ENCODE measurements at places on chromosomes 5 and 9.

DNA sequence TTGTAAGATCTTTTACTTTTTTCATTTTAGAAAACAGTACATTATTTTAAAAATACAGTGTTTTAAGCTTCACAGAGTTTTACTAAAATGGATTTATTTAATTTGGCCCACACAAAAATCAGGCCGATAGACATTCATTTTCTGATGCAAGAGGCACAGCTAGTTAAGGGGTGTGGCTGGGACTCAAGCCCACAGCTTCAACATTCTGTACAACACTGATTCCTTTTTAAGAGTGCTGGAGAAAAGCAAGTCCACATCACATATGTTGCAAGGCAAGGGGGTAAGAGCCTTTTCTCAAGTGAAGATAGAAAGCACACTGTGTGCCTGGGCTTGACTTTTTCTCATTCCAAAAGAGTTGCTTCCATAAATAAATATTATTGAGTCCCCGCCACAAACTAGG, 195.9 kb downstream of the RFK start:
- no peak for DNase-seq

DNA sequence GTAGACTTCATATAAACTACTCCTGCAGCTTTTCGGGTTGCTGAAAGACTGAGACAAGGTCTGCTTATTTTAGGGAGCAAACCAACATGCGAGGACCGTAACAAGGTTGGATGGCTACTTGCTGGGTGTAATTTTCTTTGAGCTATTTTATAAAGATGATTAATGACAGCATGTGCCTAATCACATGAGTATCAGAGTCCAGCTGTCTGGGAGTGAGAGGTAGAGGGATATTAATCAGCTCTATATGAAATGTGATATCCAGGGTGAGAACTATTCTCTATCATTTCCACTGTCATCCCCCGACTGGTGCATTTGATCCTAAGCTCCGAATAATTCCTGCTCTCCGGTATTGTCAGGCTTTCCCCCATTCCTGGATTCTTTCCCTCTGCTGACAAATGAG, 193.8 kb upstream of the HMHB1 start:
- no peak for DNase-seq

- DNase-seq, result no peak
These were observed 624.4 kb downstream of the PSAT1 start for GRCh38 chr9:78921341-78921740.

DNA sequence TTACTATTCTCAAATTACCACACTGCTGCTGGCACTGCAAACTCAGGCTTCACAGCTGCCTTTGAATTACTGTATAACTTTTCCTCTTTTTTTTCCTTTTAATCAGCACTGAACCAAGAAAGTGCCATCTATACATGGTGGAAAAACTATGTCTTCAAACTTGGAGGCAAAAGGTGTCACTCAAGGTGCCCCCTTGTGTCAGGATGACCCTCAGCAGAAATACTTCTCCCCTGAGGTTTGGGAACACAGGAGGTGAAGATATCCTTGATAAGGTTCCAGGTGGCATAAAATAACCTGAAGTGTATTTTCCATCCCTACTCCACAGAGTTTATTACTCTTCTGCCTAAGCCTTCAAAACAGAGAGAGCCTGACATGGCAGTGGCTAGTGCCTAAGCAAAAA, 14.5 kb downstream of the FRMD3 start:
- DNase-seq, result no peak

DNA sequence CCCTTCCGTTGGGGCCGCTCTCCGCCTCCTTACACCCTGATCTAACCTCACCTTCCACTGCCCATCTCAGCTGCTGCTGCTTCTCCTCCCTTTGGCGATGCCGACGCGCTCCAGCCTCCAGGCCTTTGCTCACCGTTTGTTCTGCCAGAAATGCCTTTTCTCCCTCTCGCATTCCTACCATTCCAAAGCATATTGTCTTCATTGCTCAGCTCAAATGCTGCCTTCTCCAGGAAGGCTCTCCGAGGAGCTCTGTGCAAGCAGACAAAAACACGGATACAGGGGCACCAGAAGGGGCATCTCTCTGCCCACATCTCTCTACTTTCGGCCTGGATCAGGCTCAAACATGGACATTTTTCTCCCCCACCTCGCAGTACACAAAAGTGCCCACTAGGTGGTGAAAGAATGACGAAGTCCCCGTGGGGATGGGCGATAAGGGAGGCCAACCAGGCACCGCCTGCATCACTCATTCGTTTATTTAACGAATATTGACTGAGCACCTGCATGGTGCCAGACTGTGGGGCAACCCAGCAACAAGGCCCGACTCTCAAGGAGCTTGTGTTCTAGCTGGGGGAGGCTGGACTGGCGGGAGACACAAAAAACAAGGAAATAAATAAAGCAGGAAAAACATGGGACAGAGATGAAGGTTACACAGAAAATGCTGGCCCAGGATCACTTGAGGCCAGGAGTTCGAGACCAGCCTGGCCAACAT, 7.3 kb upstream of the GRHPR start:
- DNase-seq, result peak; percentile 76

GRCh38 chr9:123929177-123929869, 603 bp downstream of the DENND1A start:
- peak; percentile 17 for DNase-seq

DNA sequence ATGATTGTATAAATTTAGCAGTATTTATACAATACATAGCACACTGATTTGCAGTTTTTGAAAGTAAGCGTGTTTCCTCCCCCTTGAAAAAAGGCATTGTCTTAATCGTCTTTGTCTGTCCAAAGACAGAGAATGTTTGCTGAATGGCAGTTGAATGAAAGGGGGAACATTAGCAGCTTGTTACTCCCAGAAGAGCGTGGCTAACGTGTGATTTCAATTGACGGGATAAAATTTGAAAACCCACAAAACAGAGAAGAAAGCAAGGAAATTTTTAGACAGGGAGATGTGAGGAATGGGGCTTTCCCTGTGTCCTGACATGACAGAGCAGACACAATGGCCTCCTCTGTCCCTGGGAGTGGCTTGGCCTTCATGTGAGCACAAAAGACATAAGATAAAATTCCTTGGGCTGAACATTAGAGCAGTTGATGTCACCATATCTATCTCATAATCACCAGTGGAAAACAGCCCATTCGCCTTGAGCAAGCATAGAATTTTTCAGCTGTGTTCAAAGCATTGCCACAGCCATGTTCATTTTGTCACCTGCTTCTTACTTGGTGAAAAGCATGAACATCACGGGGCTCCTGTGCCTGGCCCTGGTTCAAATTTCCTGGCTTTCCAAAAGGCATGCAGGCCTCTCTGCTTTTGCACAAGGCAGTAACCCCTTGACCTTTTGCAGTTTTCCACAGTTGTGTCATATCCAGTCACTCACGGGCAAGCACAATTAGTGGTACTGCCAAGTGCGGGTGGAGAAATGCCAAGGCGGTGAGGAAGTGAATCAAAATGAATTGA, 126.9 kb downstream of the TLE1 start:
- no peak for DNase-seq

GRCh38 chr5:68264024-68264956, 48.7 kb downstream of the PIK3R1 start:
- DNase-seq, result no peak

- no peak for DNase-seq
These were observed 190.1 kb downstream of the TMEM38B start for GRCh38 chr9:105884416-105884815.

- DNase-seq, result no peak
These were observed 14.4 kb downstream of the CKMT2 start for GRCh38 chr5:81247441-81247972.

- DNase-seq, result peak; percentile 22
These were observed 21.3 kb upstream of the NDST1 start for GRCh38 chr5:150486402-150487198.

- no peak for DNase-seq
These were observed 26.9 kb downstream of the COL15A1 start for GRCh38 chr9:98970532-98971041.

GRCh38 chr9:76980566-76980965, 38.9 kb upstream of the FOXB2 start:
- DNase-seq, result no peak

GRCh38 chr5:141734501-141735229, 52.6 kb upstream of the ARAP3 start:
- DNase-seq, result no peak

- no peak for DNase-seq
These were observed 480.1 kb upstream of the MPDZ start for GRCh38 chr9:13759551-13759950.

GRCh38 chr5:71769287-71769686, 50.2 kb downstream of the CARTPT start:
- no peak for DNase-seq

DNA sequence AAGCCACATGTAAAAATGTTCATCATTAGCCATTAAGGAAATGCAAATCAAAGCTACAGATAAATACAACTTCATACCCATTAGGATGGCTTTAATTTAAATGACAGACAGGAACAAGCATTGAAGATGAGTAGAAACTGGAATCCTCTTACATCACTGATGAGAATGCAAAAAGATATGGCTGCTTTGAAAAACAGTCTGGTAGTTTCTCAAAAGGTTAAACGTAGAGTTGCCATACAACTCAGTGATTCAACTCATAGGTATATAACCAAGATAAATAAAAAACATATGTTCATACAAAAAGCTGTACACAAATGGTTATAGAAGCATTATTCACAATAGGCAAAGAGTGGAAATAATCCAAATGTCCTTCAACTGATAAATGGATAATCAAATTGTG, 228.8 kb upstream of the ZNF462 start:
- DNase-seq, result no peak

GRCh38 chr9:94867281-94867841, 140.9 kb downstream of the AOPEP start:
- no peak for DNase-seq

DNA sequence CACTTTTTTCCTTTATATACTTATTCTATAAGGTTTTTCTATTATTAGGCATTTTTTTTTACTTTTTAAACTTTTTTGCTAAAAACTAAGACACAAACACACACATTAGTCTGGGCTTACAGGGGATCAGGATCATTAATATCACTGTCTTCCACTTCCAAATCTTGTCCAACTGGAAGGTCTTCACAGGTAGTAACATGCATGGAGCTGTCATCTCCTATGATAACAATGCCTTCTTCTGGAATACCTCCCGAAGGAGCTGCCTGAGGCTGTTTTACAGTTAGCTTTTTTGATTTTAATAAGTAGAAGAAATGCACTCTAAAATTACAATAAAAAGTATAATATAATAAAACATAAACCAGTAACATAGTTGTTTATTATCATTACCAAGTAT, 345.5 kb upstream of the PTGER4 start:
- DNase-seq, result no peak

GRCh38 chr5:58929726-58930125, 346.9 kb downstream of the RAB3C start:
- no peak for DNase-seq

DNA sequence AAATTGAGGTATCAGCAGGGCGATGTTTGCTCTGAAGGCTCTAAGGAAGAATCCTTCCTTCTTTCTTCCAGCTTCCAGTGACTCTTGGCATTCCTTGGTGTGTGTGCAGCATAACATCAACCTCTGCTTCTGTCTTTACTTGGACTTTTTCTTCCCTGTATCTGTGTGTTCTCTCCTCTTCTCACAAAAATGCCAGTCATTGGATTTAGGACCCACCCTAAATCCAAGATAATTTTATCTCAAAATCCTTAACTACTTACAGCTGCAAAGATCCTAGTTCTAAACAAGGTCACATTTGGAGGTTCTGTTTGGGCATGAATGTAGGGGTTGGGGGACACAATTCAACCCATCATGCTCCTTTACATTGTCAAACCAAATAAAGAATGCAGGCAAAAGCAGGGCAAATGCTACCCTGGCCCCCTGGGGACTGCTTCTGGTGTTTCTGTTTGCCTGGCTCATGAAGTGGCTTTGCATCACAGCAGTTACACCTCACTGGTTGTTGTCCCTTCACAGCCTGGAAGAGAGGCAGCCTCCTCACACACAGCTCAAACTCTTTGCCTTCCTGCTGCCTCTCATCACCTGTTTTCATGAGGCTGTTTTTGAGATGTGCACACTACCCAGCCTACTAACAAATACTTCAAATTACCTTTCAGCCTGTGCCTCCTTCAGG, 64.8 kb upstream of the PLCXD3 start:
- DNase-seq, result no peak

DNA sequence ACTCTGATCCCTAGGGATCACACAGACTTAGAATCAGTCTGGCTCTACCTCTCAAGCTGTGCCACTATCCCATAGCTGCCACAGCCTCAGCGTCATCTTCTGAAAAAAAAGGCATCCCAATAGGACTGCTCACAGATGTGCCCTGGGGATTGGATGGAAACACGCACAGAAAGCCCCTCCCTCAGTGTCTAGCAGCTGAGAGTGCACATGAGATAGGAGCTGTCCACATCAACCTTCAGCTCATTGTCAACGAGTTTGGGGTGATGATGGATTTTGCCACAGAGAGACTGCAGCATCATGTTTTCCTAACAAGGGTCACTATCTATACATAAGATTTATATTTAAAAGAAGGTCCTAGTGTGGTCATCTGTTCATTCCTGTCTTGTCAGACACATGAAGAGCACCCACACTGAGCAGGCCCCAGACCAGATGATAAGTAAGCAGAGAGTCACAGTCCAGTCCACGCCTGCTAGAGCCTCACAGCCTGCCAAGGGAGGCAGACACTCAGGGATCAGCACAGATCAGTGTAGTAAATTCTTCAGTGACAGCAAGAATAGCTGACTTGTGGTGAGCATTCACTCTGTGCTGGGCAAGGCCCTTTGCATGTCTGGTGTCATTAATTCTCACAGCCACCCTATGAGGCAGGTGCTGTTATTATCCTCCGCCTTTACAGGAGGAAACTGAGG, 25.8 kb downstream of the AFAP1L1 start:
- no peak for DNase-seq

GRCh38 chr9:77912895-77913693, 118.5 kb downstream of the GNAQ start:
- no peak for DNase-seq

DNA sequence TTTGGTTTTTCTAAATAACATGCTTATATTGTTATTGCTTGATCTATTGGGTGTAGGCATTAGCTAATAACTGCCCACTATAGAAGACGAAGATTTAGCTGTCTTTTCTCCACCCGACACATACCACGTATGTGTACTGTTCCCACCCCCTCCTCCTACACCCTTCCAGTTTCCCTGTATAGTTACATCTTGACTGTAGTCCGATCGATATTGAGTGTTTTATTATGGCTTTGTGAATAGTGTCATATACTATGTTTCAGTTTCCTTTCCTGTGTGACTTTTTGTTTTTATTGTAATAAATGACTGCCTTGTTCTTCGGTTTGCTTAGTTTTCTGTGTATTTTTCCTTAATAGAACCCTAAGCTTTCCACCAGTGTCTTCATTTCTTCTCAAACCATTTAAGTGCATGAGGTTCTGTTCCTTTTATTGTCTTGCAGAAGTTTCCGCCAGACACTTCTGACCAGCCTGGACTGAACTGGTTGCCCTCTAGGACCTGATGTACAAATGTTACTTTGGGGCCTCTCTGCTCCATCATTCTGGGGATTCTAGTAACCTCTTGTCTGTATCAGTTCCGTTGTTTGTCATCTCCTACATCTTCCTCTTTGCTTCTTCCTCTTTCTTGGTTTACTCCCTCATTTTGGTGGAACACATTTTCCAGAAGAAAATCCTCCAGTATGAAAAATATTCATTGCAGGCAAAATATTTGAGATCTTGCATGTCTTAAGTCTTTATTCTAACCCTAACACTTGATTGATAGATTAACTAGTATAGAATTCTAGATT, 61.8 kb downstream of the PRKACG start:
- DNase-seq, result no peak

- no peak for DNase-seq
These were observed 1691.5 kb downstream of the MAT2B start for GRCh38 chr5:165196961-165197360.

Data from activated CD4-positive, alpha-beta T cell treated with anti-CD3 and anti-CD28 coated beads, Interleukin-2, amount 50 U/mL, for 4 hours (primary cell).